Activated CD8-positive, alpha-beta T cell treated with anti-CD3 and anti-CD28 coated beads for 36 hours (primary cell): ENCODE measurements at places on chromosomes 12 and 14.
A peak's percentile ranks its signal among the peaks of the same experiment; 100 is the strongest.

DNA sequence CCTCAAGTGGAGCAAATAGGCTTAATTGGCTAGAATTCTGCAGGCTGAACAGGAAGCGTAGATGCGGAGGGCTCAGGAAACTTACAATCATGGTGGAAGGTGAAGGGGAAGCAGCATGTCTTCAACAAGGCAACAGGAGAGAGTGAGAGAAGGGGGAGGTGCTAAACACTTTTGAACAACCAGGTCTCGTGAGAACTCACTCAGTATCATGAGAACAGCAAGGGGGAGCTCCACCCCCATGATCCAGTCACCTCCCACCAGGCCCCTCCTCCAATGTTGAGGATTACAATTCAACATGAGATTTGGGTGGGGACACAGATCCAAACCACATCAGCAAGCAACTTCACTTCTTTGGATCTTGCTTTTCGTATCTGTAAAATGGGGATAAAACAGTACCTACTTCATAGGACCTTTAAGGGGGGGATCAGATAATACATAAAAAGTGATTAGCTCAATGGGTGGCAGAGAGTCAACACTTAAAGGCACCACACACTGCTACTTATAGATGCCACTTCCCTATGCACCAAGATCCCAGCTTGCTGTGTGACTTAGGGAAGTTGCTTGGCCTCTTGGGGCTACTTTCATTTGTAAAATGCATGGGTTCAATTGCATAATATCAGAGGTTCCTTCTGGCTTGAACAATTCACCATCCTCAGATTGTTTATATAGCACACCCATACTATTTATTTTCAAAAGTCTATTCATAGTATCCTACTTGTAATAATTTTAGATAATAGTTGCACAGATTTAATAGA, 184.8 kb upstream of the RPH3A start:
- DNase-seq = peak; percentile 3

DNA sequence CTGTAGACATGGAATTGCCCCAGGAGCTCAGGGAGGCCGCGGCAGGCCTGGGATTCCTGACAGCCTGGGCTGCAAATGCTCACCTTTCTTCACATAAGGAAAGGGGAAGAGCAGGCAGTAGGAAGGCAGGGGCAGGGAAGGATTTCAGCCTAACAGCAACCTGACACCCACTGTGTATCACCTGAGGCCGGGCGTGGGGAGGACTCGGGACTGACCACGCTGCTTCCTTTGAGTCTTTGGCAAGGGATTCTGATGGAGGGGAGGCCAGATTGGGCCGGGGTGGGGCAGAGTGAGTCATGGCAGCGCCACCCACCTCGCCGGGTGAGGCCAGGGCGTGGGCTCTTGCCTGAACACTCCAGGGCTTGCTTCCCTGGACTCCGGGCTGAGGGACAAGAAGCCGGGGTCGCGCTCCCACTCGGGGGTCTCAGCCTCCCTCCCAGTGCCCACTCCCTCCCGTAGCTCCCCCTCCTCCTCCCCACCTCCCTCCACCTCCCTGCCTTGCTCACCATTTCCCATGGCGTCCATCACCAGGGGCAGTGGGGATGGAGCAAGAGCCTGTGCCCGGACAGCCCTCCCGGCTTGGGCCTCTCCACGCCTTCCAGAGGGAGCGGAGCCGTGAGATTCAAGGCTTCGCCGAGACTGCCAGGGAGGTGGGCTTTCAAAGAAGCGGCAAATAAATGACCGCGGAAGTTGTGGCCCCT, 247.9 kb upstream of the RTL1 start:
- DNase-seq = no peak

GRCh38 chr14:90005939-90006530, 50.3 kb downstream of the TDP1 start:
- DNase-seq = no peak

- DNase-seq = no peak
Measured at GRCh38 chr14:49612671-49613070, 7.8 kb downstream of the RPL36AL start.

GRCh38 chr12:7498809-7499208, 4.8 kb downstream of the CD163 start:
- no peak for DNase-seq

GRCh38 chr12:106140223-106140986, 1.7 kb upstream of the NUAK1 start:
- DNase-seq = no peak

DNA sequence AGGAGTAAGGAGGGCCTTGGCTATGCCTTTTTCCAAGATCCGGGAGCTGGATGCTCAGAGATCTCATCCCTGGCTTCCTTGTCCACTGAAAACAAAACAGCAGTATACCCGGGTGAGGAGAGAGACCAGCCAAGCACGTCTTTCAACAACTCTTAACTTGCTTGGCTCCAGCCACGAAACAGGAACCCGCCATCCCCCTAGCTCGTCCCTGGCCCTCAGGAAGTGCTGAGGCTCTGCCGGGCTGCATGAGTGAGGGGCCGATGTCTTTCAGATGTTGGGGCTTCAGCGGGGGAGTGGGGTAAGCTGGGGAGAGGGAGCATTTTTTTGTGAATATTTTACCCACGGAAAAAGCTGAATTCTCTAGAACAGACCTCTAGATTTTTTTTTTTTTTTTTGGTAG, 231.1 kb downstream of the CACNA1C start:
- DNase-seq = no peak

DNA sequence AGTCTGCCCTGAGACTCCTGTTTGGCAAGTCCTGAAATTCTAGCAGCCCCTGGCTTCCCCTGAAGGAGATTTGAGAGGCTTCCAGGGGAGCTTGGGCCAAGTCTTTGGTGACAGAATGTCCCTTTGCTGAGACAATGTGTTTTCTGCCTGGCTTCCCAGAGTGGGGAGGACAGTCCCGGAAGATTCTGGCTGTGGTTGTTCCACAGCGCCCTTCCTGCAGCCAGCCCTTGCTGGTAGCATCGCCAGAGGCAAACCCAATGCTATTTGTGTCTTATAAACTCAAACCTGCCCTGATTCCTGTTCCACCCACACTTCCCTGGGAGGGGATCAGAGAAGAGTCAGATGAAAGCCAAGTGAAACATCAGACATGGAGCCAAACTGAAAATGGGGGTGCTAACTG, 56.4 kb upstream of the OAS1 start:
- no peak for DNase-seq

DNA sequence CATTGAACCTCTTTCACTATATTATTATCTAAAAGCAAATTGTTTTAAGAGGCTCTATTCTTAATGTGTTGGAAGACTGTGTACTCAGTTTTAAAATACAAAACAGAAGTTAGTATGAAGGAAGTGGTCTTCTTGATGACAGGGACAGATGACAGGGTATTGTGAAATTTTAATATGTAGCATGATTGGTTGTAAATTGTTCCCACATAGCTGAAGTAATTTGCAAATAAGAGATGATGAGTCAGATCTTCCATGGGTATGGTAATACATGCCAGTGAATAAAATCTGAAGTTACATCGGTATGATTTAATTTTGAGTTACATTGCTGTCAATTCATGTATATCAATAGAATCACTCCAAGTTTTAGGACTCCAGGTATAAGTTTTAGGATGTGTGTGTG, 454.8 kb downstream of the AEBP2 start:
- DNase-seq = no peak

- no peak for DNase-seq
Measured at GRCh38 chr12:87991483-87991882, 37.7 kb downstream of the C12orf50 start.

- DNase-seq = peak; percentile 64
Measured at GRCh38 chr12:108821407-108822397, 35.7 kb downstream of the SSH1 start.

DNA sequence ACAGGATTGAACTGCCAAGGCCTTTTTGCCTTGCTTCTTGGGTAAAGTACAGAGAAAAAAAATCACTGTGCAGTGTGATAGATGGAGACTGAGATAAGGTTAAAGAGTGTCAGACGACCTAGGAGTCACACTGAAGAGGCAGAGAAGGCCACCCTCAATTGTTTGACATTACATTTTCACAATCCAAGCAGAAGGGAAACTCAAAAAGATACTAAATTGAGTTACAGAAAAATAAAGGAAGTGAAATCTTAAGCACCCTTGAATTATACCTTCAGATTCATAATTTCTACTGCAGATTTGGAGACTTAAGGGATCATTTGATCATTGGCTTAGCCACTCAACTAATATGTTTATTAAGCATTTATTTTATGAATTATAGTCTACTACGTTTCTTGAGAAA, 97.1 kb downstream of the MYF5 start:
- DNase-seq = no peak

DNA sequence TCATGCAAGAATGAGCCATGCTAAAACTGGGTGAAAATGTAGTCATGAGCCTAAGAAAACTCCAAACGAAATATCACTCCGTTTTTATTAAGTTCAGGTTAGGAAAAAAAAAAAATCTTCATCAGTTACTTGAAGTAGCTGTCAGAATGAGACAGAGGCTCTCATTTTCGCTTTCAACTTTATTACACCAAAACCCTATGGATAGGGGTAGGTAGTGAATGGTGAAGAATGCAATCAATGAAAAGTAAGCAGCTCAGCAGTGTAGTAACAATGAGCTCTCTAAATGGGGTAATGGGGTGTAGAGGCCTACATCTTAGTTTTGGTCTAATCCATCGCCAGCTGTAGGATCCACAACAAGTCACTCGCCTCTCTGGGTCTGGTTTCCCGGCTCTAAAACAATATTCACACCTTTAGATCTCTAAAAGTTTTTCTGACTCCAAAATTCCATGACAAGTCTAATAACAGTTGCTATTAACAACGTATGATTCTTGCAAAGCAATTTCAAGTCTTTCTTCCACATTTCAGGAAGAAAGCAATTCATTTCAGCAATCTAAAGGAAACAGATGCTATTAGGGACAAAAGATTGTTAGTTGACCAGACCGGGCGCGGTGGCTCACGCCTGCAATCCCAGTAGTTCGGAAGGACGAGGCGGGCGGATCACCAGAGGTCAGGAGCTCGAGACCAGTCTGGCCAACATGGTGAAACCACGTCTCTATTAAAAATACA, 1.7 kb downstream of the BTBD7 start:
- no peak for DNase-seq

- no peak for DNase-seq
Measured at GRCh38 chr12:12919666-12920435, 28.5 kb downstream of the GPRC5A start.

- no peak for DNase-seq
Measured at GRCh38 chr12:115726691-115727090, 550.8 kb downstream of the MED13L start.

DNA sequence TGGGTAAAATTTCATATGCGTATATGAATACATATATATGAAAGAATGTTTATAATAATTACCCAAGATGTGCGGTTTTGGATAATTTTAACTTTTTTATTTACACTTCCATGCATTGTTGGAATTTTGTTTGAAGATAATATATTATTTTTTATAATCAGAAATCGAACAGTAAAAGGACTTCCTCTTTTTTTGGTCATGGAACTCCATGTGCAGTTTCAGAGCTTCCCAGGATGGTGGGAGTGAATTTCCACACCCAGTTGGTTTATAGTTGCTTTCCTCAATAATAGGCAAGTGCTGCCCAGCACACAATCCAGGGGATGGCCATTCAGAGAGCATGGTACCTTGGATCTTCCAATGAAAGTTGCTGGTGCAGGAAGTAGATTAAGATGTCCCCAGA, 6.3 kb upstream of the EMP1 start:
- no peak for DNase-seq

GRCh38 chr14:21233457-21234076, 35.7 kb downstream of the HNRNPC start:
- no peak for DNase-seq

- no peak for DNase-seq
Measured at GRCh38 chr12:99847936-99848335, 136.8 kb downstream of the ANKS1B start.
